A549 treated with RU486 at 1 μM for 4 hours (cell line): ENCODE measurements at places on chromosomes 16 and 17. TPM values are rescaled to one million over a fixed set of nuclear protein-coding genes. Genes with fewer than 3 reads are reported as not detected.

The ZFP3 gene
- total RNA-seq, result 0.71 to 0.99 TPM (median 0.95 TPM) in 5 replicates

The SOCS3 gene
- total RNA-seq, result 30.9 to 42.3 TPM (median 41.4 TPM) in 5 replicates

The TMEM238L gene
- total RNA-seq, result not detected in 5 replicates

The KRT39 gene
- not detected in 5 replicates for total RNA-seq

The STAC2 gene
- 0.12 to 0.34 TPM (median 0.21 TPM) in 5 replicates for total RNA-seq

The FNDC8 gene
- 0.07 TPM in 1 of 5 replicates, not detected in the others for total RNA-seq

The SLC16A5 gene
- 22.1 to 37.5 TPM (median 30.9 TPM) in 5 replicates for total RNA-seq
